ENCODE measurements at places on chromosomes 3 and 15.

GRCh38 chr3:156483002-156483401, 71.9 kb downstream of the SSR3 start:
- no peak for DNase-seq

DNA sequence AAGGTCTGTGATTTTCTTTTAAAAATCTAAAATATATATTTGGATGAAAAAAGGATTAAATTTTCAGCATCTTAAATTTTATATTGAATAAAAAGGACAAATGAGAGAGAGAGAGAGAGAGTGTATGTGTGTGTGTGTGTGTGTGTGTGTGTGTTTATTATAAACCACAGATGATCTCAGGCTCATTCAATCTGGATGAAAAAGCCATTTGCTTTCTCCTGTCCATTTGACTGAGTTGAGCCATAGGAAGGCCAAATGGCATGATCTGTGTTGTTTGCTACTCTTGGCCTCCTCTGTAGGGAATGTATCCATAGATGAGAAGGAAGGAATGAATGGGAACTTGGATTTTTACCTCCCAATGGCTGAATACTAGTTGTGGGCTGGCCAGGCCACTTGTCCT, 92.5 kb upstream of the MEX3B start:
- no peak for DNase-seq

GRCh38 chr3:101932326-101933068, 83.2 kb downstream of the NFKBIZ start:
- DNase-seq, result no peak

GRCh38 chr15:44763848-44764247, 27.5 kb downstream of the TRIM69 start:
- no peak for DNase-seq

GRCh38 chr3:34683851-34684250, 885.4 kb downstream of the PDCD6IP start:
- DNase-seq, result peak; percentile 3

GRCh38 chr3:72288955-72289691, 504.2 kb upstream of the PROK2 start:
- no peak for DNase-seq

DNA sequence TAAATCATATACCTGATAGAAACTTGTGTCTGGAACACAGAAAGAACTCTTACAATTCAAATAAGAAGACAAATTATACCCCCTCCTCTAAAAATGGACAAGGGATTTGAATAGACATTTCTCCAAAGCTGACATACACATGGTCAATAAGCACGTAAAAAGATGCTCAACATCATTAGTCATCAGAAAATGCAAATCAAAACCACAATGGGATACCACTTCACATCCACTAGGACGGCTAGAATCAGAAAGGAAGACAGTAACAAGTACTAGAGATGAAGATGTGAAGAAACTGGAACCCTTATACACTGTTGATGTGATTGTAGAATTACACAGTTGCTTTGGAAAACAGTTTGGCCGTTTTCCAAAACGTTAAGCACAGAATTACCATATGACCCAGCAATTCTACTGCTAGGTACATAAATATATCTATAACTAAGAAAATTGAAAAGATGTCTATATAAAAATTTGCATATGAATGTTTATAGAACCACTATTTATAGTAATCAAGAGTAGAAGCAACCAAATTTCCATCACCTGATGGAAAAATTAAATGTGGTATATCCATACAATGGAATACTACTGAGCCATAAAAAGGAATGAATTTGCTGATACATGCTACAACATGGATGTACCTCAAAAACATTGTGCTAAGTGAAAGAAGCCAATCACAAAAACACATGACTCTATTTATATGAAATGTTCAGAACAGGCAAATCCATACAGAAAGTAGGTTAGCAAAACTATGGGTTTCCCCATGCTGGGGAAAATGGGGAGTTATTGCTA, 60.8 kb downstream of the GREM1 start:
- DNase-seq, result no peak

GRCh38 chr3:113663324-113663750, 33.1 kb downstream of the USF3 start:
- no peak for DNase-seq

GRCh38 chr3:80550174-80550573, 782.4 kb upstream of the ROBO1 start:
- DNase-seq, result no peak

GRCh38 chr15:58340176-58340575, 91.6 kb upstream of the LIPC start:
- DNase-seq, result no peak

DNA sequence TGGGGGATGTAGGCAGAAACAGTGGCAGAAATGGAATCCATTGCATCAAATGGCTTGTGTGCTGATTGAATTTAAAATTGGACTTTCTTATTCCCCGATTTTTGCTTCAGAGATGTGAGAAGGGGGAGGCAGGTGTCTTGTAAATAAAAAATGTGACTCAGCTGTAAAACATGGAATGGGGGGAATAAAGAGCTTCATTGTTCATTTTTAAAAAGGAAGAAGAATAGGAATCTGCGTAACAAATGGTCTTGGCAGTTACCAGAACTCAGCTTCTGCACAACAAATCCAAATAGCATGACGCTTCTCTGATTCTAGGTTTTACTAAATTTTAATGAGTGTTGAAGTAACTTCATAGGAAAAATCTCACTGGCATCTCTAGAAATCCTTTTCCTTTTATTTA, 323.9 kb upstream of the GBE1 start:
- DNase-seq, result no peak

GRCh38 chr3:39812537-39812936, 3.1 kb downstream of the MYRIP start:
- no peak for DNase-seq

- no peak for DNase-seq
Measured at GRCh38 chr15:62564886-62565633, 400.0 kb upstream of the C2CD4B start.

GRCh38 chr3:173660645-173661299, 263.2 kb downstream of the NLGN1 start:
- DNase-seq, result no peak

DNA sequence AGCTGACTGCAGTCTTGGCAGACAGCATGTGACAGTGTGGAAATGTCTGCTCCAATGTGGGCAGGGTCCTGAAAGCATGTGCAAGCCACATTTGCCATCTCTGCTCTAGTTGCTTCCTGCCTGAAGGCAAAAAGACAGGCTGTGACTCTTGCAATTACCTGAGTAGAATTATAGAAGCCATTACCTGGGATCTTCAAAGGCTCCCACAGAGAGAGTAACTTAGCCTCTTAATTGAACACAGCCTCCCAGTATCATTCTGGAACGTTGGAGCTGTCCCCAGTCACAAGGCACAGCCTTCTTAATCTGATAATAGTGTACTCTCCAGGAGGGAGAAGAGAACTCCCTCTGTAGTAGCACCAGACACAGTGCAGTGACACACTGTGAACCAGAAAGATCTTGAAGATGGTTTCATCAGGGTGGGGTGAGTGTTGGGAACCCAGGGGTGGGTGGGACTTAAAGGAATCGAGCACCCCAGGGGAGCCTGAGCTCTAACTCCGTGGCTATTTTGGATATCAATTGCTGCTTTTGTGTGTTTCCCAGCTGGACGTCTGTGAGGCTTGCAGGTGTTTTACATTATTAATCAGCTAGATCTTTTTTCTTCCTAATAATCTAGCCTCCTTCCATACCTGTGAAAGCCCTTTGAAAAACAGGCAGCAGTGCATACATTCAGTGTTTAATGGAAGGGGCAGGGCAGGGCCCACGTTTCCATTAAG, 40.6 kb upstream of the GLCE start:
- no peak for DNase-seq

GRCh38 chr3:168659015-168659414, 563.3 kb upstream of the GOLIM4 start:
- no peak for DNase-seq

- no peak for DNase-seq
Measured at GRCh38 chr3:6287088-6287875, 573.6 kb upstream of the GRM7 start.

- DNase-seq, result no peak
Measured at GRCh38 chr3:18225709-18226108, 199.4 kb downstream of the SATB1 start.

DNA sequence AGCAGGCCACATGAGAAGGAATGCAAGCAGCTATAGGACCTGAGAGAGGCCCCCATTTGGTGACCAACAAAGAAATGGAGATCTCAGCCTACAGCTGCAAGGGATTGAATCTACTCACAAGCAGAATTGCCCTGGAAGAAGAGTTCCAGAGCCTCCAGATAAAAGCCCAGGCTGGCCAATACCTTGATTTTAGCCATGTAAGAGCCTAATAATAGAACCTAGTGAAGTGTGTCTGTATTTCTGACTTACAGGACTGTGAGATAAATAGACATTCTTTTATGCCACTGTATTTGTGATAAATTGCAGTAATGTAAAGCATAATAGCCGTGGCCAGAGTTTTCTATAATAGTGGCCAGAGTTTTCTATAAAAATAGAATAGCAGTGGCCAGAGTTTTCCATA, 254.6 kb downstream of the PYDC2 start:
- DNase-seq, result no peak

Data from T-helper 1 cell (primary cell).